ENCODE measurements at places on chromosomes 6 and 20.
A peak's percentile ranks its signal among the peaks of the same experiment; 100 is the strongest.

- DNase-seq: no peak
Measured at GRCh38 chr6:37015532-37015931, 10.1 kb downstream of the FGD2 start.

DNA sequence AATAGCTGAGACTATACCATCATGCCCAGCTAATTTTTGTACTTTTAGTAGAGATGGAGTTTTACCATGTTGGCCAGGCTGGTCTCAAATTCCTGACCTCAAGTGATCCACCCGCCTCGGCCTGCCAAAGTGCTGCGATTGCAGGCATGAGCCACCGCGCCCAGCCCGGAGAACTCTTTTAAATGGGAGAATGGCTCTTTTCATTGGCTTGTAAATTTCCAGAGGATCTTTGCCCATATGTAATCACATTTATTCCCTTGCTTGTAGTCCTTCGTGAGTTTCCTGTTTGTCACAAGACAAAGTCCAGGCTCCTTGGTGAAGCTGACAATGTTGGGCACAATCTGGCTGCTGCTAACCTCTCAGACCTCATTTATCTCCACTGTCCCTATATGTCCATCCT, 135.1 kb downstream of the CEP57L1 start:
- DNase-seq: no peak

DNA sequence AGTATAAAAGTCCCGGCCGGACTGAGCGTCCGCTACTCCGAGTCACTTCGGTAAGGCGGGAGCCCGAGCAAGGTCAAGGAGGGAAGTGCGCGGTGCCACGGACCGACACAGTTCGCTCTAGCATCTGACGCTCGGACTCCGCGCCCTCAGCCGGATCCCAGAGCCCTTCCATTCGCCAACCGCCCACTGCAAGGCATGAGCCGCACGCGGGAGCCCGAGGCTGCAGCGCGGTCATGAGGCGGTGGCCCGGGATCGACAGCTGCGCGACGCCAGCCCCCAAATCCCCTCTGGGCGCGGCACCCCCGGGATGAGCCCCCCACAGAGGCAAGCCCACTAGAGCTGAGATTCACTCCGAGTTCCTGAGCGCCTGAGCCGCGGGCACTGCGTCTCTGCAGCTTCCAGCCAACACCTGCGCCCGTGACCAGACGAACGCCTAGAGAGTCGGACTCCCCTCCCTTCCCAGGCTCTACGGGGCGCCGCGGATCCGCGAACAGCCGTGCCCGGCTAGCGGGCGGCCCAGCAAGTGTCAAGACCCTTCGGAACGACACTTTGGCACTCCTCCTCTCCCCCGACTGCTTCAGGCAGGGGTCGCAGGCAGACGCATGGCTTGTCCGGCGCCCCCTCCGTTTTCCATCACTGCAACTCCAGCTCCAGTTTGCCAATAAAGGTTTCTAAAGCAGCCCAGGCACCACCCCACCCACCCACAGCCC, 725 bp upstream of the ISM1 start:
- peak; percentile 62 for DNase-seq

GRCh38 chr20:63574829-63575743, 1.0 kb upstream of the HELZ2 start:
- DNase-seq: no peak

DNA sequence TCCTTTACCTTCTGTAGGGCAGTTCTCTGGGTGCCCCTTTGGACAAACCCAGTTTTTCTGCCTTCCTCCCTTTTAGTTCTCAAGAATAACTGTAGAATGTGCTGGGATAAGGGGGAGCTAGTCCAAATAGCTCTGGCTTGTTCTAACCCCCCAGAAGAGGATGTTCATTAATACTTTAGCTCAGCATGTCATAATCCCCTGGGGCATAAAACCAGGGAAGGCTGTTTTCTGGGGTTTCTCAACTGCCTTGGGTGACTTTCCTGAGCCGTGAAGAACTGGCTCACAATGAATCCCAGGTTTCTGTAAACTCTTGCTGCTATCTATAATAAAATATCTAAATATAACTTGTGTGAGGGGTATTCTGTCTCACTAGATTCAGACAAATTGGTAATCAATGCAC, 44.5 kb upstream of the RNF217 start:
- no peak for DNase-seq

- DNase-seq: no peak
Measured at GRCh38 chr6:46293641-46294316, 123.0 kb upstream of the ENPP5 start.

DNA sequence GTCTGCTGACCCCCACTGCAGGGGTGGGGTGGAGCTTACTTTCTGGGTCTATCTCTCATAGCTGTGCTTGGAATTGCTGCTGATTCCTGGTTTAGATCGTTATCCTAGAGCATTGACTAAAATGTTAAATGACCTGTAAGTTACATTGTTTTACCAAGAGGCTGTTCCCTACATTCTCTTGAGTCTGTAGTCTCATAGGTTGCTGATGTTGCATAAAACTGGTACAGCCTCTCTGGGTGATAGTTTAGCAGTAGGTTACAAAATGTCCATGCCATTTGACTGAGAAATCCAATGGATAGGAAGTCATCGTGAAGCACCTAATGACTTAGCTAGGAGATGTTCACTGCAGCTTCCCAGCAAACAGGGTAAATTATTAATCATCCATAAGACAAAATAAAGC, 62.4 kb downstream of the TPD52L1 start:
- no peak for DNase-seq

GRCh38 chr20:19406381-19406780, 193.9 kb downstream of the SLC24A3 start:
- no peak for DNase-seq

- DNase-seq: peak; percentile 98
Measured at GRCh38 chr20:34875642-34876405, 588 bp upstream of the ACSS2 start.

DNA sequence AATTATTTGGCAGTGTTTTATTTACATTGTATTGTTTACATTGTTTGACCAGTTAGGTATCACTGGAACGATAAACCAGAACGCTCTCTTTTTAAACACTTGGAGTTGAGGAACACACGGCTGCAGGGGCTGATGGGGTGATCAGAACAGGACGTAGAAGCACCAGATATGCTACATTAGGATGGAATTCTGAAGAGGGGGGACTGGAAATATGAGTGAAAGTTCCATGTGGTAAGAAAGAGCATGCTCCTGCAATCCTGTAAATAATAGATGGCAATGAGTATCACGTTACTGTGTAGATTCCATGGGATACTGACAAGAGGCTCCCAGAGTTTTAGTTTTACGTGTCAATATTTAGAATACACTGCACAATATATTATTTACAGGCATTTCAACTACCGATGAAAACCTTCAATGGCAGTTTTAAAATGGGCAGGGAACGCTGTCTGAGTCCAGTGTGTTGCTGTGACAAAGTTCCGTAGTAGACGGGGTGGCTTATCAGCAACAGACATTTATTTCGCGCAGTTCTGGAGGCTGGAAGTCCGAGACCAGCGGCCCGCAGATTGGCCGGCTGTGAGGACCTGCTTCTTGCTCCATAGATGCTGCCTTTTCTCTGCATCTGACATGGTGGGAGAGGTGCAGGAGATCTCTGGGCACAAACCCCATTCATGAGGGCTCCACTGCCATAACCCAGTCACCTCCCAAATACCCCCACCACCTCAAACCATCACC, 43.1 kb downstream of the SYNJ2 start:
- no peak for DNase-seq

DNA sequence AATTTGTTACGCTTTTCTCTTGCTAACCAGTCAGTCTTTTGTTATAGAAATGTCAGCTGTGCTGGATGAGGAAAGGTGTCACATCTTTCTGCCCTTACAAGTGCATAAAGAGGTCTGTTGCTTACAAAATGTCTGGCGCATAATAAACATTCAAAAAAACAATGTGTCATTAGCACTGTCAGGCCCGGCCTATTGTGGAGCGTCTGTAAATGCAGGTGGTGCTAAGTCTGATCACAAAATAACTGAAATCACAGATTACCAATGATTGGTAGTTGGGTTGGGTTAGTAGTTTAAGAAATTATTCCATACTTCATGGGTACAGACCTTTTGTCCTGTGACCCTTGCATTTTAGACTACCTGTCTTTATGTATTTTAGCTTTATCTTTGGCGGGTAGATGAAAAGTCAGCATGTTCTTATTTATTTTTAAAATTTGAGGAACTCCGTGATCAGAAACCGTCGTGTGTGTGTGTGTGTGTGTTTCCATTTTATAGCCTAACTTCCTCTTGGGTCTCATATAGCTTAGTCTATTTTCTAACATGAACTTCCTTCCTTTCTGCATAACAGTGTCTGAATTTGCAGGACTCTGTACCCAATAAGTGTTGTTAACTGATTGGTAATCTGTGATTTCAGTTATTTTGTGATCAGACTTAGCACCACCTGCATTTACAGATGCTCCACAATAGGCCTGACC, 88.1 kb upstream of the IFNGR1 start:
- DNase-seq: no peak

DNA sequence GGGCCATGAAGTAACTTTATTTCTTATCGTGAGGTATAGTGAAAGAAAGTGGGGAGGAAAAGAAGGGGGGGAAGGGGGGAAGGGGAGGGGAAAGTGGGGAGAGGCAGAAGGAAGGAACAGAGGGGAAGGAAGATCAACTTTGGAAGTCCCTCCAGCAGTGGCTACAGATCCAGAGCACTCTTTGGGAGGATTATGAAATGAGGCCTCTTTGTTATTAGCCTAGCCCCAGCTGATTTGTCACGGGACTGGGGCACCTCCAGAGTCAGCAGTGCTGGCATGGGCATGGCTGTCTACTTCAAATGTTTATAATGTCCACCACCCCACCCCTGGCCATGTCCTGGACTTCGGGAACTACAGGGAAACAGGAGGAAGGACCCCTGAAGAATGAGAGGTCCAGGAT, 7.6 kb downstream of the MOCS1 start:
- no peak for DNase-seq

DNA sequence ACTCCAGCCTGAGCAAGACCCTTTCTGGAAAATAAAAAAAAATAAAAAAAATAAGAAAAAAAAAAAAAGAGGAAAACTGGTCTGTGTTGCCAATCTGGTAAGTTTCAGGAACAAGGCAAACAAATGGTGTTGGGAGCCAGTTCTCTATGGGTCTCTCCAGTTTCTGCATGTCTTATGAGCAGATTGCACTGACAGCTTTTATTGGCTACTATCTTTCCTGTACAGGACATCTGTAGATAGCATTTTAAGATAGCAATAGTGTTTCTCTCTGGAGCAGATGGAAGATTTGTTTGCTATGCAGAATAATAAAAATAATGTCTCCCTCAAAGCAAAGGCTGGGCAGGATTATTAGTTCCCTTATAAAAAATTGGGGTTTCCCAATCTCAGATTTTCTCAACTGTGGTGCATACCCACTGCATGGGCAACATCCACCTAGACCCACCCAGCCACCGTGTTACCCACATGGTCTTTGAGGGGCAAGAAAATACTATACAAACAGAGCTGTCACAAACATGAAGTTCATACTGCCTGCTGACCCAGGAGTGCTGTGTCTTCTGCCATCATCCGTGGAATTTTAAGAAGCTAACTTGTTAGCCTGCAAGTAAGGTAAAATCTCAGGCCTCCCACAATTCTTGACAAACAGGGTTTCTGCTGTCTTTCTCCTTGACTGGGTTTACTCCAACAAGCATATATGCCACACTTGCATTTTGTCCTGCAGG, 9.5 kb downstream of the GMDS start:
- DNase-seq: no peak

GRCh38 chr6:162618448-162619002, 109.0 kb downstream of the PRKN start:
- no peak for DNase-seq

DNA sequence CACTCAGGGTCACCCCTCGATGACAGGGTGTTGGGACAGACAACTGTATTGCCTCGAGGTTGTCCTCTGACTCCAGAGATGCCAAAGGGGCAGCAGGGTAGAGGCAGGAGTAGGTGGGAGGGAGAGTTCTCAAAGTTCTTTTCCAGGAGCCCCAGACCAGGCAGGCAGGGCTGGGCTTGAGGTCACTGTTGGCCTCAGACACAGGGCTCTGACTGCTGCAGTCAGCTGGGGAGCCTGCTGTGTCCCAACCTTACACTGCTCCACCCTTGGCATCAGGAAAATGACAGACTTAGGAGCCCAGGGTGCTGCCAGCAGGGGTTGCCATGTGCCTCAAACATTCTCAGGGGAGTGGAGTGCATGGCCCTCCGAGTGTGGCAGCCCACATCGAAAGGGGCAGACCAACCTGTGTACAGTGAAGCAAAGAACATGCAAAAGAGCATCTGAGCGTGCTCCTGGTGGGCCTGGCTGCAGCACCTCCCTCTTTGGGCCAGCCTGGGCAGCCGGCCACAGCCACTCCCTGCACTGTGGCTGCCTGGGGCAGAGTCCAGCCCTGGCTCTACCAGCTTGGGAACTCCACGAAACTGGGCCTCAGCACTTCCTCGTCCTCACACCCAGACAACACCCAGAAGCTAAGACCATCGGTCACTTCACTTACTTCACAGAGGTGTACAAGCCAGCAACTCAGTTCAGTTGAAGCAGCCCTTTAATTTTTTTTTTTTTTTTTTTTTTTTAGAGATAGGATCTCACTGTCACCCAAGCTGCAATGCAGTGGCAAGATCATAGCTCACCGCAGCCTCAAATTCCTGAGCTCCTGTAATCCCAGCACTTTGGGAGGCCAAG, 24.0 kb downstream of the C6orf132 start:
- DNase-seq: no peak

DNA sequence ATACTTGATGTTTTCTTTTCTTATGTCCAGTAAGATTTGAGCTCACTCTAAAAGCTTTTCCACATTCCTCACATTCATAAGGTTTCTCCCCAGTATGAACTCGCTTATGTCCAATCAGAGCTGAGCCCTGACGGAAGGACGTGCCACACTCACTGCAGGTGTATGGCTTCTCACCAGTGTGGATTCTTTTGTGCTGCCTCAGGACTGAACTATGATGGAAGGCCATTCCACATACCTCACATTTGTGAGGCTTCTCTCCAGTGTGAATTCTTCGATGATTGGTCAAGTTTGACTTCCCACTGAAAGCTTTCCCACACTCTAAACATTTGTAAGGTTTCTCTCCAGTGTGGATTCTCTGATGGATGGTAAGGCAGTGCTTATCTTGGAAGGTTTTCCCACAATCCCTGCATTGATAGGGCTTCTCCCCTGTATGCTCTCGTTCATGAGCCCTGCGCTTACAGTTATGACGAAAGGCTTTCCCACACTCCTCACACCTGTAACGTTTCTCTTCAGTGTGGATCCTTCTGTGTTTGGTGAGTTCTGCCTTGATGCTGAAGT, 9.9 kb downstream of the ZNF311 start:
- DNase-seq: no peak

Measured in mesothelial cell of epicardium (in vitro differentiated cells).